ENCODE measurements at places on chromosomes 1 and 21.

DNA sequence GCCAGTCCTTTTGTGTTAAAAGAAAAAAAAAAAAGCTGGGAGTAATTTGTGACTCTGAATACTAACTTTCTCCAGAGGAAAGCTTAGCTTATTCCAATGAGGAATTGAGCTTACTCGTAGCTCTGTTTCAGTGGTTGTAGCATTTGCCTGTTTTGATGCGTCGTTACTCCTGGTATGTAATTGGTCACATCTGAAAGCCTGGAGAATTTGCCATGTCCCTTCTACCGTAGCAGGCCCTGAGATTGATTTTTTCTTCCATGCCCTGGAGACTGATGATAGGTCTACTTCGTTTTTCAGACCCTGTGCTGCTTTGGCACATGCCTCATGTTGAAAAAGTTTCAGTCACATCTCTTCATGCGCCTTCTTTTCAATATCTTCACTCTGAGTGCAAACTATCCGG is 1103.0 kb downstream of the PLA2G4A start:
- no peak for DNase-seq

GRCh38 chr1:22816803-22817202 is 106.2 kb downstream of the EPHB2 start:
- no peak for DNase-seq

- DNase-seq, result no peak
Observed at GRCh38 chr1:67689267-67690017, 4.4 kb downstream of the GADD45A start.

DNA sequence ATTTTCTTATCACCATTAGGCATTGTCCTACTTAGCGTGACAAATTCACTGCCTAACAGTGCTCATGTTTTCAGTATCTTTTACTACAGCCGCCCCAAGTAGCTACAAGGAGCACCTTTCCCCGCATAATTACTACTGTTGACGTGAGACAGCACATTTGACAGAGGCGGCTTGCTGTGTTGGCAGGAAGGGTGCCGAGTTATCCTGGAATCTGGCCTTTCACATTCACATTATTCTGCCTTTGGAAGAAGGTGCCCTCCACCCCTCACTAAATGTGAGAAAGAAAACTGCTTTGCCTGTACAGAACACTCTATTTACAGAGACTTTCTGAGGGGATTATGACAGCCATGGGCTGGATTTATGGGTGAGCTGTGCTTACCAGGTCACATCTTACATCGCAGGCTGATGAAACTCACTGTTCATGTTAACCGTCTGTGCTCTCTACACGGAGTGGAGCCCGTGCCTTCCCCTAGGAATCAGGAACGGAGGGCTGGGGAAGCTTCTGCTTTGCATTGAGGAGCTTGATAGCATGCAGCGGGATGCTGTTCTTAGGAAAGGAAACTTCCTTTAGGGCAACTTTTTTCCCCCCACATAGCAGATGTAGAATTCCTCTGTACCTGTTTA is 148.0 kb upstream of the ZRANB2 start:
- DNase-seq, result no peak

DNA sequence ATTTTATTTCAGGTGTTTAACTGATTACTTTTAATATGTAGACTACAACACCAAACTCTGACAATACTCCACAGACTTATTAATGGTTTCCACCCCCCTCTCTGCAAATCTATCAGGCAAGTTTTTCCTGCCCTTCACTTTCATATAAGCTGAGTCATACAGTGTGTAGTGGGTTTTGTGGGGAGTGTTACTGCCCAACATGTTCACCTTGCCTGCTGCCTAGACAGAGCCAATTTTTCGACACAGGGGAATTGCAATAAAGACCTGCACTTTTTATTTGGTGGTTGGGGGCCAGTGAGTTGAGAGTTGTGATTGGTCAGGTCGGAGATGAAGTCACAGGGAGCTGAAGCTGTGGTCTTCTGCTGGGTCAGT is 119.7 kb downstream of the PPIAL4G start:
- no peak for DNase-seq

GRCh38 chr1:68409426-68409825 is 40.3 kb downstream of the RPE65 start:
- no peak for DNase-seq

DNA sequence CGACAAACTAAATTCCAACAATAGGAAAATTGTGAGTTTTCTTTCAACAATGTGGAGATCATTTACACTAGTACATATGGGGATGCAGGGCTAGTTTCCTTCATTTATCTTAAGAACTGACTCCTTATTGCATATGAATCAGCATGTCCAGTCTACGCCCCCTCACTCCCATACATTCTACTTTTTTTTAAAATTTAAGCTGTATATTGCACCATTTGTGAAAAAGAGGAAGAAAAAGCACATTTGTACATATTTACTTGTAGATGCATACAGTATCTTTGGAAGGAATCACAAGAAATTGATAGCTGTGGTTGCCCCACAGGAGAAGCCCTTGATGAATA is 15.9 kb downstream of the VPS26C start:
- no peak for DNase-seq

DNA sequence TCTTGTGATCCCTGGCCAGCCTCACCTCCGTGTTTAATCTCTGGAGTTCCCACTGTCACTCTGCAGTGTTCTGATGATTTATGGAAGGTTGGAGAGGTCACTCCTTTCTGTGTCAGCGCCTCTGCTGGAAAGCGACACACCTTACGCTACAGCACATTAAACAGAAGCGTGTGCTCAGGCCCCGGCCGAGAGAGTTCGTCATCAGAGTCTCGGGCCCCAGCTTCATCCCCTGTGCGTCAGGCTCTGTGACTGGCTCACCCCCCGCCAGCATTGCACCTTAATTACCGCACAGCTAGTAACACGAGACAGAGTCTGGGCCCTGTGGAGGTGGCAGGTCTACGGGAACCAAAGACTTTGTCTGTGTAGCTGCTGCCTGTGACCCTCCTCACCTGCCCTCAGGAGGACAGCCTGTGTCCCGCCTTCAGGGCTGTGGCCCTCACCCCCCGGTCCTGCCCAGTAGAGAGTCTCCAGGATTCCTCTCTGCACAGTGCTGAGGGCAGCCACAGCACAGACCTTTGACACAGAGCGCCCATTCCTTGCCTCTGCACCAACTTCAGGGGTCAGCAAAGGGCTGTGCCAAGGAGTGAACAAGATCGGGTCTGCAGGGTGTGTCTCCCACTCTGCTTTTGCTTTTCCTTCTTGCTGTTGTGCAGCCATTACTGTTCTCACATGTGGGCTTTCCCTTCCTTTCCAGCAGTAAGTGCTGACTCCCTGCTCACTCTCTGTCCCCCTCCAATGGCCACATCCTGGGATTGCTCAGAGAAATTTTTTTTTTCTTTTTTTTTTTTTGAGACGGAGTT is 157.6 kb downstream of the PGBD5 start:
- DNase-seq, result no peak

DNA sequence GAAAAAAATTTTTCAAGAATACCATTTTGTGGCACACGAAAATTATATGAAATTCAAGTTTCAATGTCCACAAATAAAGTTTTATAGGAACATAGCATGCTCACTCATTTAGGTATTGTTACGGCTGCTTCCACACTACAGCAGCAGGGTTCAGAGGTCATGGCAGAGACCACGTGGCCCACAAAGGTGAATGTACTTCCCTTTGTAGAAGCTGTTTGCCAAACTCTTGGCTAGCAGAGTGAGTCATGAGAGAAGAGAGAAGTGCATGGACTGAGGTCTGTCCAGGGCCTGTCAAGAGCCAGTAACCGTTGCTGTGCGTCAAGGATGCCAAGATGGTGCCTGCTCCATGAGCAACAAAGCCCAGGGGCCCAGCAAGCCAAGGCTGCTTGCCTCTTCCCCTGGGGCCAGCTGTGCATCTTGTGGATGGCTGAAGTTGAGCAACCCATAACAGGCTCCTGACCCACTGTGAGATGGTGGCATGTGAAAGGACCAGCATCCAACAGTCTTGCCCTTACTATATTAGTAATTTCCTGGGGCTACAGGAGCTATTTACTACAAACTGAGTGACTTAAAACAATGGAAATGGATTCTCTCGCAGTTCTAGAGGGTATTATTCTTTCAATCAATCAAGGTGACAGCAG is 64.8 kb upstream of the ATP5PO start:
- no peak for DNase-seq

- no peak for DNase-seq
Observed at GRCh38 chr1:236142253-236143103, at the start of gene GPR137B. TSS of gene GPR137B (plus strand) at chr1:236142539. CDS start at chr1:236142623, 84 bp downstream.
